ENCODE measurements at places on chromosomes 7 and 10.

- DNase-seq: peak; percentile 37
Measured at GRCh38 chr10:93115661-93116383, 42.1 kb downstream of the CYP26A1 start.

GRCh38 chr10:124703778-124704427 is 40.3 kb downstream of the FAM53B start:
- peak; percentile 79 for DNase-seq

GRCh38 chr10:13788711-13789447 is 202.1 kb downstream of the PRPF18 start:
- no peak for DNase-seq

DNA sequence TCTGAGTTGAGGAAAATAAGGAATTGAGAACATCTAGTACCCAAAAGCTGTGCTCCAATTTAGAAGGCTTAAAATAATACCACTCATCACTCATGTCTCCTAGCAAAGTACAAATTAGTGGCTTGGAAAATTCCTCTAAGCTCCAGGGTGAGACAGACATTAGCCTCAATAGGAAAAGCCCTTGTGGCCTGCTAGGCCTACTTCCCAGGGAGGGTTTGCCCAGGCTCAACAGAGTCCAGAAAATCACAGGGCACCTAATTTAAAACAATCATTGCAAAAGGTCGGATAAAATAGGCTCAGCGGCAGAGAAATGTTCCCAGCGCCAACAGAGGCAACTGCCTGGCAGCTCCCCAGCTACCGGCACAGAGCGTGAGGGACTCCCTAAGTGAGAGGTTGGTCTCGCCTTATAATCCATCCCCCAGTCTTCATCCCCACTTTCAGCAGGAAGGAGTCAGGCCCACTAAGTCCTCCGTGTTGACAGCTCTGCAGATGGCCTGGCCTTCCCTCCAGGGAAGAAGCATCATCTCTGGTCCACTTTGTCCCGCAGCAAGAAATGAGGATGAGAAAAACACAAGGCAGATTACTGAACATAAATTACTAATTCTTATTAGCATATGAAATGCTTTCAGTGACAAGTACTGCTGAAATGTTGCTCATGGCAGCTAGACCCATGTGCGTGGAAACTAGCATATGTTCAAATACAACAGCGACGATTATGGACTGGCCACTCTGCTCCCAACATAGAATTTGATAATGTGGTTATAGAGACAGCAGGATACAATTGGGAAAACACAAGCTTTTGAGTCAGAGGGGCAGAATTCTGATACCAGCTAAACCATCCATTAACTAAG is 1177.7 kb upstream of the AUTS2 start:
- DNase-seq: peak; percentile 26

- no peak for DNase-seq
Measured at GRCh38 chr7:53470336-53470970, 435.0 kb downstream of the POM121L12 start.

DNA sequence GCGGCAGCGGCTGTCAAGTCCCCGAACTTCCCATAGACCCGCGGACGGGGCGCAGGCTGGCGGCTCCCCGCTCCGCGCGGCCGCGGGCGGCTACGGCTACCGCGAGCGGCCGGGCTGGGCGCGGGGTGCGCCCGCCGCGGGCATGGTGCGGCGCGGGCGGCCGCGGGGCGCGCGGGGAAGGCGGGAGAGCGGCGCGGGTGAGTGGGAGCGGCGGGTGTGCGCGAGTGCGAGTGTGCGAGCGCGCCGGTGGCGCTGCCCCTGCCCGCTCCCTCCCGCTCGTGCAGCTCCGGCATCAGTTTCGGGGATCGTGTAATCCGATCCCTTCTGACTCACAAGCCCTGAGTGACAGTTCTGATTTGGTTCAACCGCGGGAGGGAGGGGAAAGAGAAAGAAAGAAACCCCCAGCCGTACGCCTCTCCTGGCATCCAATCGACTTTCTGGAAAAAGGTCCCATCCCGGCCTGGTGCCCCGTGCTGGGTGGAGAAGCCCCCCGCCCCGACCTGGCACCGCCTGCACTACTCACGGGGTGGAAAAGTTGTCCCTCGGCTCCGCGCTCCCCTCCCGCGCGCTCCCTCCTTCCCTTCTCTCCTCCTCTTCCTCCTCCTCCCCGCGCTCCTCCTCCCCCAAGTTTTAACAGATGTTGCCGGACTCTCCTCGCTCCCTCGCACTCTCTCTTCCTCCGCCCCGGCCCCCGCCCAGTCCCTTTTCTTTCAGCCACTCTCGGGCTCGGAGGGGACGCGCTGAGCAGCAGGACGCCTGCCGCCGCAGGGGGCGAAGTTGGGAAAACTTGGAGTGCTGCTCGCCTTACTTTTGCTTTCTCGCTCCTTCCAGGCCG is at the start of gene GLI3:
TSS of gene GLI3 (minus strand) at position 234 of the 835 bp plus-strand sequence. CDS start 13,956 bp downstream, outside the sequence.
- peak; percentile 49 for DNase-seq

DNA sequence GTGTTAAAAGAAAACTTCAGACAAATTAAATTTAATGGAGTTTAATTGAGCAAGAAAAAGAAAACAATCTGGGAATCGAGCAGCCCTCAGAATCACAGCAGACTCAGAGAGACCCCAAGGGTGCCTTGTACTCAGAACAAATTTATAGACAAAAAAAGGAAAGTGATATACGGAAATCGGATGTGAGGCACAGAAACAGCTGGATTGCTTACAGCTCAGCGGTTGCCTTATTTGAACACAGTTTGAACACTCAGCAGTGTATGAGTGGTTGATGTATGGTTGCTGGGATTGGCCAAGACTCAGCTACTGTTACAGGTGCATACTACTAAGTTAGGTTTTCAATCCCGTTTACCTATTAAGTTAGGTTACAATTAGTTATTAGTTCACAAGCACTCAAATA is 103.8 kb upstream of the LYZL1 start:
- DNase-seq: no peak

DNA sequence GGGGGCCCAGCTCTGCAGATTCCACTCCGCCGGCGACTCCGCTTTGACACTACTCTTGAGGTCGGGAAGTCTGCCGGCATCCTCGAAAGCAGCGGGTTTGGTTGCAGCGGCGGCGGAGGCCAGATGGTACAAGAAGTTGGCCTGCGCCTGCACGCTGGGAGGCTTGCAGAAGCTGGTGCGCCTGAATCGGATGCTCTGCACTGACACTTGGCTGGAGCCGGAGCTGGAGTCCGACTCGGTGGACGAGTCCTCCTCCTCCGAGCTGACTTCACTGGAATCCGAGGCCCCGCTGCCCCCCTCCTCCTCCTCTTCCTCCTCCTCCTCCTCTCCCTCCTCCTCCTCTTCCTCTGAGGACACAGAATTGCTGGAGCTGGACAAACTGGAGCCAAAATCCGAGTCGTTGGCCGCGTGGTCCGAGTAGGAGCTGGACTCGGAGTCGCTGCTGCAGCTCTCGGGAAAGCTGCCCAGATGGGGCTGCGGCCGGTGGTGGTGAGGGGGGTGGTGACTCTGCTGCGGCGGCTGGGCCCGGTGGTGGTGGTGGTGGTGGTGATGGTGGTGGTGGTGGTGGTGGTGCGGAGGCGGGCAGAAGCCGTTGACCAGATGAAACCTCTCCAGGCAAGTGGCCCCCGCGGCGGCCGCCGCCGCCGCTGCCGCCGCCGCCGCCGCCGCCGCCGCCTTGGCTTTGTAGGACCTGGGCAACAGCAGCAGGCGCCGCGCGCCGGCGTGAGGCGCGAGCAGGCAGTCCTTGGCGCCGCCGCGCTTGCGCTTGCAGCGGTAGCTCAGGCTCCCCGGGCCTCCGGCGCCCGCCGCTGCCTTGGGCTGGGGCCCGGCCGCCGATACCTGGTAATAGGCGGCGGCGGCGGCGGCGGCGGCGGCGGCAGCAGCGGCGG is 9.0 kb downstream of the SKIDA1 start:
- DNase-seq: peak; percentile 64

- no peak for DNase-seq
Measured at GRCh38 chr10:121578965-121579364, 19.3 kb downstream of the FGFR2 start.

DNA sequence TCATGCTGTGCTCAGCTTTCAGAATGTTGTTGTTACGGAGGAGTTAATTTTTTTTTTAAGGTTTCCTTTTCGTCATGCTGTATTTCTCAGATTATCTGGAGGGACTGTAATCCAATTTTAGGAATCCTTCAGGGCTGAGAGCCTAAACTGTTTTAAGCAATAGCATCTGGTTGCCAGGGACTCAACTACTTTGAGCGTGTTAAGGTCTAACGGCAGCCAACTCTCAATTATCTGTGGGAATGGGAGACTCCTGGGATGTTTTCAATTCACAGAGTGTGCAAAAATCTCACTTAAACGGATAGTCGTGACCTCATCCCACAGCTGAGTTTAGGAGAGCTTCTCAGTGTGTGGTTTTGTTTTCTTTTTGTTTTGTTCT is 291.7 kb downstream of the AUTS2 start:
- no peak for DNase-seq

DNA sequence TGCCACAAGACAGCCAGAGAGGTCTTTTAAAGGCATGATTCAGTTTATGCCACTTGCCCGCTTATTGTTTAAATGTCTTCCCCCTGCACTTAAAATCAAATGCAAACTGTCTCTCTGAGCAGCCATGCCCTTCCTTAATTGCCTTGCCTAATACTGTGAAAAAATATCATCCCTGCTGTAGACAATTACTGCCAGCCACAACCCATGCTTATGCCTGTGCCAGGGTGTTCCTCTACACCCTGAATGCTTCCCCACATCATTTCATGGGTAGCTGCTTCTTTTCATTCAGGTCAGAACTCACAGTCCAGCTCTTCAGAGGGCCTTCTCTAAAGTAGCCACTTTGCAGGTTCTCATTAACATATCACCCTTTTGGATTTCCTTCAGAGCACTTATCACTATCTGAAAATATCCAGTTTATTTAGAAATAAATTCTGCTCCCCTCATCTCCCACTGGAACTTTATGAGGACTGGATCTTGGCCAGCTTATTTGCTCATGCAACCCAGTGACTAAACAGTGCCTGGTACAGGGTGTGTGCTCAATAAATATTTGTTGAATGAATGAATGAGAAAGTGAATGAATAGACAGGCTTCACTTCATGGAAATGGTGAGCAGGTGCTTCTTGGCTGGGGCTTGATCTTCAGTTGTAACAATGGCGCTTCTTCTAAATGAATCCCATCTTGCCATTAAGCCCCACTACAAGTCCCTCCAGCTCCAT is 162.4 kb upstream of the MDFIC start:
- no peak for DNase-seq

DNA sequence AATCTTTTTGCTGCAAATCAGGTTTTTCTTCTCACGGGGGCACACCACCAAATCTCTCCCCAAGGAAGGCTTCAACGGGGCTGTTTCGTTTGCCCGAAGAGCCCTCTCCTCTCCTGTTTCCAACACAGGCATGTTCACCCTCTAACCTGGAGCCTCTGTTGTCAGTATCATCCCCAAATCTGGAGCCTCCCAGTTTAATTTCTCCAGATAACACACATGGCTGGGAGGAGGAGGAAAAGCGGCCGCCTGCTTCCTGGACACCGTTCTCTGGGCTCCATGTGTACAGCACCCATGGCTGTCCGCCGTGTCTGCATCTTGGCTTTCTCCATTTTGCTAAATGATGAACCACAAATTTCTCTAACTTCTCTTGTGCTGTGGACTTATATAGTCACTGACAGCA is 214.5 kb downstream of the DIP2C start:
- no peak for DNase-seq

DNA sequence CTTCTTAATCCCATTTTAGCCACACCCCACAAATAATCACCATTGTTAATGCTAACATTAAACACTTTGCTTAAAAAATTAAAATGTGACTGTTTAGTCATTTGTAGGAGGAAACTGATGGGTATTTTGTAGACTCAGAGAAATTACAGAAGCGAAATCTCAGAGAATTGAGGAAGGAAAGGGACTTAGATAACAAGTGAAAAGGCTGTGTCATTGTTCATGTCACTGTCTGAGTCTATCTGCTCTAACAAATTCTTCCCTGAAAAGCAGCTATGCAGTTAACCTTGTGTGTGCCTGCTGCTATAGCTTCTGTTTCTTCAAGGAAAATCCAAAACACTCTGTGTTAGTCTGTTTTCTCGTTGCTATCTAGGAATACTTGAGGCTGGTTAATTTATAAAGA is 40.9 kb upstream of the PLXDC2 start:
- DNase-seq: peak; percentile 2

GRCh38 chr10:22003964-22004281 is 393 bp upstream of the DNAJC1 start:
- DNase-seq: no peak

DNA sequence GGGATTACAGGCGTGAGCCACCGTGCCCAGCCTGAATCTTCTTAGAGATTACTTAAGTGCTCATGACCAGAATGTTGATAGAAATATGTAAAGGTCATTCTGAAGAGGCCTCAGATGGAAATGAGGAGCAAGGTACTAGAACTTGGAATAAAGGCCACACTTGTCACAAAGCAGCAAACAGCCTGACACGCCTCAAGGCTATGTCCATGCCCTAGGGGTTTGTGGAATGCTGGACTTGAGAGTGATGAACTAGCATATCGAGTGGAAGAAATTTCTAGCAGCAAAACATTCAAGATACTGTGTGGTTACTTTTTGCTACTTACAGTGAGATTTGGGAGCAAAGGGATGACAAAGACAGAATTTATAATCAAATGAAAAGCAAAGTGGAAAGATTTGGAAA is 39.0 kb downstream of the ZNF438 start:
- DNase-seq: no peak

DNA sequence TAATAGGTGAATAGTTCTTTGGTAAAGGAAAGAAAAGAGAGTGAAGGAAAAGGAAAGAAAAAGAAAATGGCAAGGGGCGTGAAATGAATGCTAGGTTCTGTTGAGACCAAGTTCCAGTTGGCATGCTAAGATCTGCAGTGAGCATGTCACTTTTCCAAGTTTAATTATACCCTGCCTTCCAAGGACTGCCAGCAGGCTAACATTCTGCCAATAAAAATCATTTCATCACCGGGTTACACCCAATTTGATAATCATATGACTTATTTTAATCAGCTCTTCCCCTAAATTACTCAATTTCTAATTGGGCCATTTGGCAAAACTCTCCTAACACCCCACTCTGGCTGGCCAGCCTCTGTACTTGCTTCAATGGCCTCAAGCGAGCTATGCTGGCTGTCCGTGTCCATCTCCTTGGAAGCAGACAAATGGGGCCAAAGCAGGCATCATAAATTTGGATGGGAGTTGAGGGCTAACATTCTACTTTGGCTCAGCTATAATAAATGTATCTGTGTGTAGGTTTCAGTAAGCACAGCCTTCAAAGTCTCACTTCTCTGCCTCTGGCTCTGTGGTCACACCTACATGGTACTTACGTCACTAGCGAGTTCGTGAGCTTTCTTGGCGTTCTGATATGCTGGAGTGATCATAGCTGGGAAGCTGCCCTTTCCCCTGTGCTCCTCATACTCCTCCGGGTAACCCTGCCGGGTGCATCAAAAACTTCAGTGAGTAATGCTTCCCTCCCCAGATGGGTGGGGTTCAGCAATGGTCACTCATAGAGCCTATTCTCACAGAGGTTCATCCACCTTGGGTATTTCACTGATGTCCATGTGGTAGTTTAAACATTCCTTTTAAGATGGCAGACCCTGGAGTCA is 17.3 kb downstream of the NRAP start:
- peak; percentile 52 for DNase-seq

- DNase-seq: peak; percentile 56
Measured at GRCh38 chr10:50622706-50623662, 772 bp downstream of the SGMS1 start.

Data from hippocampal formation (tissue), 2 donors.